Kidney (tissue), 22 donors: ENCODE measurements at places on chromosomes 1 and 21.

DNA sequence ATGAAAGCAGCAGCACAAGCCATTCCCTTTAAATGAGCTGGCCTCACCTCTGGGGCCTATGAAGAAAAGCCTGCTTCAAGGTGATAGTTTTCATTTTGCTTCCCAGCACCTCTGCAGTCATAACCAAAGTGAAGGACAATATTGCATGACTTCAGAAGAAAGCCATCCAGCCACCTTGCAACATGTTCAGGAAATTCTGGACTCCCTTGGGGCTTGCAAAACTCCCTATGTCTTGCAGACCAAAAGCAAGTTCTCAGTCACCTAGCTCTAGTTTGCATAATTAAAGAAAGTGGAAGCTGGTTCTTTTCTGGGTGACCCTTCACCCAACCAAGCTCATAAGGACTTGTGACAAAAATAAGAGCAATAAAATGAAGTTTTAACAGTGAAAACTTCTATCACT lies 87.6 kb downstream of the GFI1 start:
- no peaks in the 10 kb centered on the region for H3K36me3 ChIP-seq
- no peaks in the 10 kb centered on the region for H3K4me1 ChIP-seq
- no peak for DNase-seq
- H3K4me3 ChIP-seq, result no peak overlapping the region
- no peaks in the 10 kb centered on the region for H3K27me3 ChIP-seq
- no peak overlapping the region for H3K27ac ChIP-seq

- no peaks in the 10 kb centered on the region for H3K4me1 ChIP-seq
- H3K27me3 ChIP-seq, result no peaks in the 10 kb centered on the region
- H3K27ac ChIP-seq, result no peak overlapping the region
- DNase-seq, result no peak
- H3K4me3 ChIP-seq, result no peak overlapping the region
Measured at GRCh38 chr1:15251857-15252835, 5.1 kb downstream of the FHAD1 start.

- H3K27me3 ChIP-seq, result no peaks in the 10 kb centered on the region
- no peak for DNase-seq
- no peak overlapping the region for H3K27ac ChIP-seq
- no peaks in the 10 kb centered on the region for H3K4me1 ChIP-seq
- H3K4me3 ChIP-seq, result no peak overlapping the region
Measured at GRCh38 chr1:218796773-218797172, 376.9 kb upstream of the LYPLAL1 start.

DNA sequence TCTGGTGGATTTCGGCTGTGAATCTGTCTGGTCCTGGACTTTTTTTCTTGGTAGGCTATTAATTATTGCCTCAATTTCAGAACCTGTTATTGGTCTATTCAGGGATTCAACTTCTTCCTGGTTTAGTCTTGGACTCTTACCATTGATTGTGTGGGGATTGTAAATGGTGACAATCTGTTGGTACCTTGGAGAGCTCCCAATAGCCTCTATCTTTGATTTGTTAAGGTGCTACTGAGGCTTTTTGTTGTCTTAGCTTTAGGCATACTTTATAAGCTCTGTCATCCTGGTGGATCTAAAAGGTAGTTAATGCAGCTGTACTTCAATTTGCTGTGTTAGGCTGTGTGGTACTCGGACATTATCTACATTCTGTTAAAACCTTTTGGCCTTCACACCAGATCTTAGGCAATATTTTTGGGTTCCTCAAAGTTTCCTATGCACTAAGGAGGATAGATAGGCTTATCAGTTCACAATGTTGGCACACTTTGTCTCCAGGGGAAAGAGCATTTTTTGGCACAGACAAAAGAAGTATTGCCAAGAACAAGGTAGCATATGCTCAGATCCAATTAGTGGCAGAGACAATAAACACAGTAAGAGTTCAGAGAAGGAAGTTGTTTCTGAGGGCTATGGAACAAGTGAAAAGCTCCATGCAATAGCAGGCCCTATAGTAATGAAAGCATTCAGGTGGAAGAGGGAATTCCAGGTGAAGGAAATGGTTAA lies 230.4 kb downstream of the PDE4B start:
- H3K27me3 ChIP-seq, result no peaks in the 10 kb centered on the region
- H3K36me3 ChIP-seq, result no peaks in the 10 kb centered on the region
- no peaks in the 10 kb centered on the region for H3K4me1 ChIP-seq
- no peak overlapping the region for H3K27ac ChIP-seq
- peak; percentile 41 for DNase-seq

- H3K27ac ChIP-seq, result no peak overlapping the region
- no peak for DNase-seq
- no peaks in the 10 kb centered on the region for H3K4me1 ChIP-seq
- no peaks in the 10 kb centered on the region for H3K36me3 ChIP-seq
- H3K4me3 ChIP-seq, result no peak overlapping the region
Measured at GRCh38 chr21:30695956-30696355, 22.6 kb downstream of the KRTAP21-3 start.

- H3K4me3 ChIP-seq, result no peak overlapping the region
- H3K4me1 ChIP-seq, result peaks cover 6% of the 10 kb centered on the region
- no peak for DNase-seq
- no peaks in the 10 kb centered on the region for H3K36me3 ChIP-seq
- no peak overlapping the region for H3K27ac ChIP-seq
- no peaks in the 10 kb centered on the region for H3K27me3 ChIP-seq
Measured at GRCh38 chr1:154623358-154623757, 15.4 kb upstream of the ADAR start.

DNA sequence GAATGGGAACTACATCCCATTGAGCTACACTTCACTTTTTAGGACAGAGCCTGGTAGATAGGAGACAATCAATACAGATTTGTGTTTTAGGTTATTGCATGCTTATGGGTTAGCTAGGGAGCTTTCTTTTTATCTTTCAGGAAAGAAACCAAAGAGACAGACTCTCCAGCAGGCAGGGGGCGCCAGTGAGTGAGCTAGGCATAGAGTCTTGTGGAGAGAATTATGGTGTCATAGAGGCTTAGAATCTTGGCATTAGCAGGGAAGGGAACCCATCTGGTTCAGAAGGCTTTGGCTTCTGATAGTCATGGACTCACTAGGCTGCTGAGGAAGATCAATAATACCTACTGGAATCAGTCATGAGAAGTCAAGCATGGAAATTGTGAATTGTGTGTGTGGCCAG lies at the start of gene SMCP:
Gene SMCP (plus strand): TSS at position 281 of the 400 bp plus-strand sequence. CDS start 6,101 bp downstream, outside the sequence.
- no peaks in the 10 kb centered on the region for H3K36me3 ChIP-seq
- no peak within 1 kb of the TSS for H3K4me3 ChIP-seq
- no peaks in the 10 kb centered on the region for H3K4me1 ChIP-seq
- no peak for DNase-seq
- H3K27me3 ChIP-seq, result no peaks in the 10 kb centered on the region

DNA sequence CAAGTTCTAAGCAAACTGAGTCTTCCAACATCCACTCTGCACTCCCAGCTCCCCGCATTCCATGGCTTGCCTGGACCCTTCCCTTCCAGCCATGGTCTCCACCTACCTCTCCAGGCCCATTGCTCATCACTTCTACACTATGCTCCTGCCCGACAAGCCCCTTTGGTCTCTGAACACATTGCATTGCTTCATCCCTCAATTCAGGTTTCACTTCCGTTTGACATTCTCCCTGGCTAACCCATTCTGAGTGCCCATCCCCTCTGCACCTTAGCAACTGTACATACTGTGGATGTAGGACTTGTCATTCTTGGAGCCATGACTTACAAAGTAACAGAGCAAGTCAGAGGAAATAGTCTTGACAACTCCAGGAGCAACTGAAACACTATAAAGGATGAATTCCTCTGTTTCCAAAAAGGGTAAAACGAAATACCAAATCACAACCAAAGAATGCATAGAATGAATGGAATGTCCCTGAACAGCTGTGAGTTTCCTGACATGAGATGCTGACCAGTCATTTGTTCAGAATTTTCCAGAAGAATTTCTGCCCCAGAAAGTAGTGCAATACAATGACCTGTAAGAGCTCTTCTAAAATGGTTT lies 66.7 kb downstream of the KCNJ6 start:
- no peak overlapping the region for H3K27ac ChIP-seq
- no peak for DNase-seq
- H3K4me3 ChIP-seq, result no peak overlapping the region
- H3K4me1 ChIP-seq, result no peaks in the 10 kb centered on the region
- H3K27me3 ChIP-seq, result no peaks in the 10 kb centered on the region

GRCh38 chr1:38834937-38835827 lies 24.4 kb downstream of the RRAGC start:
- no peak overlapping the region for H3K27ac ChIP-seq
- no peaks in the 10 kb centered on the region for H3K27me3 ChIP-seq
- no peaks in the 10 kb centered on the region for H3K4me1 ChIP-seq
- DNase-seq, result no peak
- no peak overlapping the region for H3K4me3 ChIP-seq

DNA sequence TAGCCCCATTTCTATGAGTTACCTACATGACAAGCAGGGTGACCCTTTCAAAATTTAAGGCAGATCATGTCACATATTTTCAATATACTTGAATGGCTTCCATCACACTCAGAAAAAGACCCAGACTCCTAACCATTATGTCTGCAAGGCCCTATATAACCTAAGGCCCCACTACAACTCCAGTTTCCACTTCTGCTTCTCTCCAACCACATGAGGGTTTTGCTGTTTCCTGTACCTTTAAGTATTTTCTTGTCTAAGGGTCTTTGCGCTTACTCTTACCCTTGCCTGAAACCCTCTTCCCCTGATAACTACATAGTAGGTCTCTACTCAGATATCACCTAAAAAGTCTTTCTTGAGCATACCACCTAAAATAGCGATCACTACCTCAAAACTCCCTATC lies 46.1 kb downstream of the SGIP1 start:
- no peak overlapping the region for H3K27ac ChIP-seq
- no peaks in the 10 kb centered on the region for H3K36me3 ChIP-seq
- H3K4me3 ChIP-seq, result no peak overlapping the region
- H3K4me1 ChIP-seq, result no peaks in the 10 kb centered on the region
- no peak for DNase-seq

DNA sequence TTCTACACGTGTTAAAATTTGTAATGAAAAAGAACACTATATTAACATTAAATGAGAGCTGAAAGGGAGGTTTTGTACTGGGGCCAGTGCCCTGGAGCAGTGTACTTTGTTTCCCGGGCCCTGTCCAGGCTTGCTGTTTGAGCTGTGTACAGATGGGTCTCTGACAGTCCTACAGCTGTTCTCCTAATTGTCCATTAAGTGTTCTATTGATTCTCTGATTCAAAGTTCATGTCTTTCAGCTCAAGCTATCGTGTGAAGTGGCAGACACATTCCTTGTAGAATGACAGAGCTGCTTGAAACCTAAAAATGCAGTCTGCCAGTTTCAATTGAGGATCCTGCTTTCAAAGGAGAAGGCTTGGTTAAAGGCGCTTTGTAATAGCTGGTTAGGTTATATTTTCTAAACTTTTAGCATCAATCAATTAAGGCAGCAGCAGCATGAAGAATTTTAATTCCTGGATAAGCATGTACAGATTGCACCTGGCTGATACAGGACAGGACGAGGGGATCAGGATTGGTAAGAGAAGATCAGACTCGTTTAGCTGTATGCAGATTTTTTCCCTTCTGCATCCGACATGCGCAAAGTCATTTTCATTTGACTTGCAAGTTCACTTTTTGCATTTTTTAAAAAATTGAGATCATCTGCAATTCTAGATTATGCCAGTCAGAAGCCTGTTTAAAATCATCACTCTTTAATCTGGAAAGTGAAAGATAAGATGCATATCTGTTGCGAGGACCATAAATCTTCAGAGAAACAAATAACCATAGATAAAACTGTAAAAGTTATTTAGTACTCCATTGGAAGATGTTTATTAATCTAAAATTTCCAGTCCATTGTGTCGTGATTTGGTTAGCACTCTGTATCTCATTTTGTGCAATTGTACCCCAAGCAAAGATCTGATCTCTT lies 98.5 kb downstream of the ATG4C start:
- DNase-seq, result no peak
- no peaks in the 10 kb centered on the region for H3K4me1 ChIP-seq

- no peaks in the 10 kb centered on the region for H3K27me3 ChIP-seq
- no peak overlapping the region for H3K4me3 ChIP-seq
- peaks cover 5% of the 10 kb centered on the region for H3K4me1 ChIP-seq
- H3K27ac ChIP-seq, result no peak overlapping the region
- H3K36me3 ChIP-seq, result no peaks in the 10 kb centered on the region
Measured at GRCh38 chr21:41560661-41561158, 52.8 kb upstream of the TMPRSS2 start.

DNA sequence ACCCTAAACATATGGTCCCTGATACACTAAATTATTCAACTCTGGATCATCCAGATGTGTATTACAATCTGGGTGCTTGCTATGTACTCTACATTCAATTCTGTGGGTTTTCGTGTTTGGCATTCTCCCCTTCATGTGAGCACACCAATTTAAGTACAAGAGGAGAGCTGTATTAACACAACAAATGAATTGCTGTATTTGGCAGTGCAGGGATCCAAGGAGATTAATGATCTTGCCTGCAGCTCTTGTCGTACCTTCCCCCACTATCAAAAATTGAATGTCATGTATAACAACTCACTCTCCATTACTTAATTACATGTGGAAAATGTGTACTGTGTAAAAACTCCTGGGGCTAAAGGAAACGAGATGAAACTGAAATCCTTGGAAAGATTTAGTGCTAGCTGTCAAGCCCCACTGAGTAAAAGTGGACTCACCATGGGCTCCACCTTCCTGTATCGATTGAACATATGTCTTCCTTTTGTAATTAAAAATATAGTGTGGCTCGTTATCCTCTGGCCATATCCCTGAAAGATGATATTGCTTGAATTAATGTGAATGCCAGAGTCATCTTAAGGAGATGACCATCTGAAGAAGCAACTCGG lies 172.2 kb upstream of the L1TD1 start:
- H3K4me1 ChIP-seq, result no peaks in the 10 kb centered on the region
- no peak for DNase-seq
- H3K36me3 ChIP-seq, result peaks cover 3% of the 10 kb centered on the region

GRCh38 chr1:11704691-11705475 lies 13.4 kb downstream of the DRAXIN start:
- no peak overlapping the region for H3K27ac ChIP-seq
- DNase-seq, result peak; percentile 61
- H3K27me3 ChIP-seq, result peaks cover 5% of the 10 kb centered on the region
- no peaks in the 10 kb centered on the region for H3K36me3 ChIP-seq

DNA sequence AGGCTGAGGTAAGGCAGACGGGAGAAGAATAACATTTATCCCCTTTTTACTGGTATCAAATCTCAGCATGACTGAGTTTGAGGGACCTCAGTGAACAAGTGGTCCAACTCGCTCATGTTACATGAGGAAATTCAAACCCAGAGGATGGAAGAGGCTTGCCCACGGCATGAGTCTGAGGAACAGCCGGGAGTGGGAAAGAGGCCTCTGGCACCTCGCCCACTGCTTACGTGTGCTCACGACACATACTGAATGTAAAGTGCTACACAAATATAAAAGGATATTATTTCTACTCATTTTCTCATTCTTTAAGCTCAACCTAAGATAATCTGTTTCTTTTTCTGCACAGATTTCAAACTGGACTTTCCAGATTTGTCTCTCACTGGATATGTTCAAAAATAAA lies 14.7 kb downstream of the BEND5 start:
- no peak overlapping the region for H3K27ac ChIP-seq
- no peaks in the 10 kb centered on the region for H3K27me3 ChIP-seq
- H3K4me3 ChIP-seq, result no peak overlapping the region
- H3K36me3 ChIP-seq, result peaks cover 7% of the 10 kb centered on the region
- H3K4me1 ChIP-seq, result peaks cover 9% of the 10 kb centered on the region
